ENCODE measurements at places on chromosomes 2 and 18.

GRCh38 chr2:180933332-180933731 is 47.1 kb upstream of the UBE2E3 start:
- DNase-seq = no peak

- no peak for DNase-seq
Measured at GRCh38 chr18:55515214-55515613, 72.8 kb downstream of the TCF4 start.

GRCh38 chr18:3691705-3692104 is 241.7 kb downstream of the TGIF1 start:
- no peak for DNase-seq

DNA sequence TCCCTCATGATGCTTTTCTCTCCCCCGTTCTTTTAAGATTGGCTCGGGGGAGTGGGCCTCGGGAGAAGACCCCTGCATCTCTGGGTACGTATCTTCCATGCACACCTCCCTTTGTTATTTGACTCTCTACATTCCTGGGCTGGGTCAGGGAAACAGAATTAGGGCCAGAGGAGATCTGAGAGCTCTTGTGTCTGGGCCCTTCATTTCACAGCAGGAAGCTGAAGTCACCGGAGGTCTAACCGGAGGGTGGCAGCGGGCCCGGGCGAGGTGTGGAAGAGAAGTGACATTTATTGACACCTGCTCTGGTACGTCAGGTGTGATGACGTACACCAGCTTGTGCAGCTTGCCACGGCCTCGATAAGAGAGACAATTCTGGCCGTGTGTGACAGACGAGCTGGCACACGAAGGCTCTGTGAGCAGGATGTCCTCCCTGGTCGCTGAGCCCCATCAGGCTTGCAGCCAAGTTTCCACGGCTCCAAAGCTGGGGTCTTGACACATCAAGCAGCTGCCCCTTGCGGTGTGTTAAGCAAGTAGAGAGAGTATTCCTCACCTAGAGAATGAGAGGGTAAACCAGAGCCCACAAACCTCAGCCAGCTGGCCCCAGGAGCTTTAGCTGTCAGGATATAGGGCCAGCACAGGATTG is 30.4 kb downstream of the TOGARAM2 start:
- DNase-seq = peak; percentile 39

GRCh38 chr2:235677276-235677788 is 183.5 kb downstream of the AGAP1 start:
- no peak for DNase-seq

DNA sequence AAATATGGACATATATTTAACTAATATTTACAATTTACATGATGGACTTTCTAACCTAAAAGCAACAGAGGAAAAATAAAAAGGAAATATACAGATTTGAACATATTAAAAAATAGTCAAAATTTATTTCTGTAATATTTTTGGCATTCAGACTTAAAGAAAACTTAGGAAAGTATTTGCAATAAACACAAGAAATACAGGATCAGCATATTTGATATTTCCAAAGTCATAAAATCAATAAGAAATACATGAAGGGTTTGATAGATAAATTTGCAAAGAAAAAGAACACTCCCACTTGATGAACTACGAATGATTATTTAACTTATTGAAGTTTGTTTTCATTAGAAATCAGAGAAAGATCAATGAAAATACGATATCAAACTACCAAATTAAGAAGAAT is 48.6 kb upstream of the CD302 start:
- DNase-seq = no peak

GRCh38 chr2:102262216-102263129 is 48.9 kb upstream of the IL1RL1 start:
- DNase-seq = no peak

GRCh38 chr18:51603551-51603950 is 406.1 kb upstream of the MEX3C start:
- DNase-seq = no peak

DNA sequence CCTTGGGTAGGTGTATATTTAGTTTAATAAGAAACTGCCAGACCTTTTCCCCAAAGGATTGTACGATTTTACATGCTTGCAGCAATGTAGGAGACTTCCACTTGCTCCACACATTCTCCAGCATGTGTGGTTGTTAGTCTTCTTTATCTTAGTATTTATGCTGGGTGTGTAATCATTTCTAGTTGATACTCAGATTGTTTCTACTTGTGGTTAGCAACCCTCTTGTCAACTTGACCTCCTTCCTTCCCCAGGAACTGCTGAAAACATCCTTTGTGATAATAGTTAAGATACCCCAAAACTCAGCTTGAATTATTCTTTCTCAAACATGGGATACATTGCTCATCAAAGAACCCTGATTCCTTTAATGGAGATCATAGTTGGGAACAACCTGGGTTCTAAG is 37.2 kb upstream of the CYBRD1 start:
- peak; percentile 48 for DNase-seq

DNA sequence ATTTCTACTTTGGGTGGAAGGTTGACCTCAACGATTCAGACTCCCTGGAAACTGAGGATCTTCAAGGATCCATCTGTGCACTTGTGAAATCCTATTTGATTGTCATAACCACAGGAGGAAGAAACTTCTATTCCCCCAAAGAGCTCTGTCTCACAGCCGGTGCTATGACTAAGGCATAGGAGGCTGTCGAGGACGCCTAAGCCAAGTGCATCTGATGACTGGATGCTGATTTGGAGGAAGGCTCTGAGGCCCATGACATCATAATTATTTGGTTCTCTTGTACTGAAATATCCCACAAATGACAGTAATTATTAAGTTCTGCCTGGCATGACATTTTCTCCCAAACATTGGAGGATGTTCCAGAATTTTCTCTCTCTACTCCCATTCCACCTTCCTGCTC is 13.8 kb upstream of the KCNF1 start:
- DNase-seq = no peak

- no peak for DNase-seq
Measured at GRCh38 chr2:218146056-218146455, 20.2 kb downstream of the CXCR2 start.

GRCh38 chr2:196473617-196474016 is 165.9 kb upstream of the CCDC150 start:
- DNase-seq = no peak

Data from T-helper 2 cell (primary cell).